ENCODE measurements at places on chromosomes 5 and 9.
A peak's percentile ranks its signal among the peaks of the same experiment; 100 is the strongest.

GRCh38 chr9:89722712-89723111, 117.9 kb downstream of the GADD45G start:
- no peak for DNase-seq

DNA sequence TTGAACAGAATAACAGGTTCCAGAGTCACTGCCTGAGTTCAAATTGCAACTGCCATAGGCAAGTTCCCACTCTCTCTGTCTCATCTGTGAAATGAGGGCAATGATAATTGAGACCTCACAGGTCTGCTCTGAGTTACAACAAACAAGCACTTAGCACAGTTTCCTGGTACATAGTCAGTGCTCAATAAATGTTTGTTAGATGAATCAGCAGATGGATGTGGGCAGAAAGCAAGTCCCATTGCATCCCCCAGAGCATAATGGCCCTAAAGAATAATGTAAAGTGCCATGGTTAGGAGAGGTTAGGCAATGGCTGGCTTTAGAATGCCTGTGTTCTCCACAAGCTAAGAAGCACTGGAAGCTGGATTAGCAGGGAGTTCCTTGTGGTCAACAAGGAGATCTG, 136.5 kb upstream of the LARP1 start:
- no peak for DNase-seq

GRCh38 chr5:135025730-135026644, 8.0 kb downstream of the PITX1 start:
- no peak for DNase-seq

DNA sequence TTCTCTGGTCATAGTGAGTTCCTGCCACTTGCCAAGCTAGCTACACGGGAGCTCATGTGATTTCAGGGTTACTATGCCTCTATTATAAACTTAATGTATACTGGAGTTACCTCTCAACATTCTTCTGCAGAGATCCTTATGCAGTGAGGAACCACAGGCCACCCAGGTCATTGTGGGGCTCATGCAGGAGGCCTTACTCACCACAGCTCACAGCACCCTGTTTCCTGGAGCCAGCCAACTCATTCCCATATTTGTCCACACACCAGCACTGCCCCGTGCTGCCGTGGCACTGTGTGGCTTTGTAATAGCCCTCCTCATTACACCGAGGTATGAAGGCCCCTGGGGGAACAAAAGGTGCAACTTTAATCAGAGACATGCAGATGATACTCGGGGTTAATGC, 520.0 kb downstream of the SPOCK1 start:
- DNase-seq = no peak

- no peak for DNase-seq
These were observed 124.7 kb downstream of the PAPPA start for GRCh38 chr9:116278326-116278725.

DNA sequence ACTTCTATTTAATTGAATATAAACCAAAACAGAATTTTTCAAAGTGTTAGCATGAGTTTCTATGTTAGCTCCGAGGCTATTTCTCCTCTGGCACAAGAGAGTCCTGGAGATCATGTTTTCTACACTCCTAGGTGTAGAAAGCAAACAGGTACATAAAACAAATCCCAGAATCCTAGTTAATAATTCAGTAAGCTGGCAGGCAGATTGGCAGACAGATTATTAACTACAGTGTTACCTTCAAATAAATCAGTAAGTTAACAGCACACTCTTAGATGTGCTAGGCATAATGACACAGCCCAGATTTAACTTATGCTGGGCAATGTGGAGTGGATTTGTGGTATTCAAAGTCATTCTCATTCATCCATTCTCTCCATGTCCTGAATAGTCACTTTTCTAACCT, 282.8 kb upstream of the RPS23 start:
- DNase-seq = no peak

GRCh38 chr9:95840074-95840473, 35.4 kb upstream of the ERCC6L2 start:
- DNase-seq = no peak

- DNase-seq = no peak
These were observed 154.4 kb upstream of the CHD1 start for GRCh38 chr5:99083197-99083596.

GRCh38 chr9:34956648-34957047, 1.4 kb upstream of the PHF24 start:
- DNase-seq = no peak

DNA sequence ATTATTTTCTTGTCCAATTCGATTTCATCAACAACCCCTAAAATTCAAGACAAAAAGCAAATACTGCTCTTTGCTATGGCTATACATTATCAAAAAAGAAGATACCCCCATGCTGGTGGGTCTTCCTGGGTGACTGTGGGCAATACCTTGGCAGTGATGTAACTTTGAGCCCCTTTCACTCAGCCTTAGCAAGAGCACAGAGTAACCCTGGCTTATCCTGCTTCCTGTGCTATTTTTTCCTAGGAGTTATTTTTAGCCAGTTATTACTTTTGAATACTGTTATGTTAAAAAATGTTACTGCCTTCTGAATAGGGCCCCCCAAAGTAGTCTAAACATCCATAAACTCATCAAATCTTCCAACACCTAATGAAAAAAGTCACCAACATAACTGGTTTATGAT, 145.6 kb upstream of the TSLP start:
- no peak for DNase-seq

- no peak for DNase-seq
These were observed 59.3 kb upstream of the SELENOP start for GRCh38 chr5:42870882-42871418.

GRCh38 chr9:8374471-8374870, 574.9 kb upstream of the DMAC1 start:
- DNase-seq = no peak

- no peak for DNase-seq
These were observed 256.6 kb upstream of the ITGA1 start for GRCh38 chr5:52531105-52531504.

DNA sequence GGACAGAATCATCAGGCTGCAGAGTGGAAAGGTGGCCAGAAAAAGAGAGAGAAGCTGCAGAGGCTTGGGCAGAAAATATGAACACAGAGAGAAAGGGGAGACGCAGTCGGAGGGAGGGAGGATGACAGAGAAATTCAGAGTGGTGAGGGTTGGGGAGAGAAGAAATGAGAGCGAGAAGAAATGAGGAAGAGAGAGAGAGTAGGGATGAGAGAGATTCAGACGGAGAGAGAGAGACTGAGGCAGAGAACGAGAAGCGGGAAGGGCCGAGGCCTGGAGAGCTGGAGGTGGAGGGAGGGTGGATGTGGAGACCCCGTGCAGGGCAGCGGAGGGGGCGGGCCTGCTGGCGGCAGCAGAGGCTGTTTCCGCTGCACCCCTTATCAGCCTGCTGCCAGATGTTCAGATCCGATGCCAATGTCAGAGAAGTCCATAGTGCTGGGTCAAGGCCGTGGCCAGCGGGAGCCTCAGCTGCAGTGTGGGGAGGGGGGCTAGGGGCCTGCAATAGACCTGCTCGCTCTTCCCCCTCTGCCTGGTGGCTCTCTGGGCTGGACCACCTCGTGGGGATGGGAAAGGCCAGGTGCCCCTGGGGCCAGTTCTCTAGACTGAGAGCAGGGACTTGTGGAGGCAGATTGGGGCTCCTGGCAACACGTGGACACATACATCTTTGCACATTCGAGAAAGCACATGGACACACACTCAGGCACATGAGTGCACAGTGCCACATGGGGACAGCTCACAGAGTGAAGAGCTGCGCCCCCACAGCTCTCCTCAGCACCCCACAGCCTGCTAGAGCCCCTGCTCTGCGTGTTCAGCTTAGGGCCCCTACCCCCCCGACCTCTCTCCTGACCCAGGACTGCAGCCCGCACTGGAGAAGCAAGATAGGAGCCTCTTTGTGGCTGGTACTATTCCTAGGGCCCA, 4.9 kb upstream of the NR5A1 start:
- no peak for DNase-seq

GRCh38 chr5:38207343-38207742, 51.0 kb upstream of the EGFLAM start:
- DNase-seq = no peak

GRCh38 chr5:51389577-51390463, 6.6 kb downstream of the ISL1 start:
- DNase-seq = no peak

DNA sequence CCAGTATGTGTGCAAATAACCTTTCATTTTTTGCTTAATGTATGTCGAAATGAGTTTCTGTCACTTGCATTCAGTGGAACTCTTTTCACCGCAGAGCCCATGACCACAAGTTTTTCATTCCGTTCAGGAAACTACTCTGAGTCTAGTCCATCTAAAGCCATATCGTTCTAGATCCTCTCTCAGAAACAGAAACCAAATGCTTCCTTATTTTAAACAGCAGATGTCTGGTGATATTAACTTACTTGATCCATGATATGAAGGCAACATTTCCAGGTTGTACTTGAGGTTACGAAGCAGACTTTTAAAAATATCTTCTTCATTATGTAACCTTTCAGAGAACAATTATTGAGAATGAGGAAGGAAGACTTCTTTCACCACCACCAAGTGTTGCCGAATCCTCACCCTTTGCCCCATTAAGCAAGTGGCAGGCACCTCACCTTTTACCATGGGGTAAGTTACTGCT, 72.4 kb upstream of the GNAQ start:
- DNase-seq = no peak

GRCh38 chr5:38531518-38531917, 24.9 kb downstream of the LIFR start:
- DNase-seq = no peak

DNA sequence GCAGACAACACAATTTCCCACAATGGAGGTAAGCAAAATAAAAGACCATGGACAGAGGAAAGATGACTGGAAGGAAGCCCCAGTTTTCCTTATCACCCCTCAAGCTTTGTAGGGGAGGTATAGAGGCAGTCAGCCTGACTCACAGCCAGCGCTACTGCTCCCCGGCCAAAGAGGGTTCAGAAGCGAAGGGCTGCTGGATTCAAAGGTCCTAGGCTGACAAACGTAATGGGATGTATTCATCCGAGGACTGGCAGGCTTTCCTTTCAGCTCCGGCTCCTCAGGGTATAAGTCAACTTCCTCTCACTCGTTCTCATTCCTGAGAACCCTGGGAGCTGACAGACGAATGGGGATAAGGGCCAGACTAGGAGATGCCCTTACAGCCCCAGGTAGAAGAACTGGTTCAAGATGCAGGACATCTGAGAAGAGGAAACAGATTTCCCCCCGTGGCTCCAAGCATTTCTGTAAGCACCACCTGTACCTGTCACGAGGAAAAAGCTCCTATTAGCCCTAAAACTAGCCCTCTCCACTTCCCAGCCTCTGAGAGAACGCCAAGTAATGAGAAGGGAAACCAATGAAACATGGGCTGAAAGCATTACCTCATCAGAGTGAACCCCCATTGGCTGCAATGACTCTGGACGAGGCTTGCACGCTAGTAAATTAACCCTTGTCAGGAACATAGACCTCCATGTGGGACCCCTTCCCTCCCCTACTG, 22.1 kb upstream of the FAM13B start:
- no peak for DNase-seq

- peak; percentile 5 for DNase-seq
These were observed 566.0 kb downstream of the CAAP1 start for GRCh38 chr9:26326563-26326962.
